AG04450 (cell line): ENCODE measurements at places on chromosomes 13 and 19. TPM values are rescaled to one million over a fixed set of nuclear protein-coding genes. Genes with fewer than 3 reads are reported as not detected.

- no peak for DNase-seq
These were observed 58.2 kb downstream of the GJA3 start for GRCh38 chr13:20102525-20103180.

SIGLEC6 gene
- not detected in 2 replicates for polyA plus RNA-seq

ERICH4 gene
- not detected in 2 replicates for polyA plus RNA-seq

APOC1 gene
- 3.4 and 4.9 TPM in 2 replicates for polyA plus RNA-seq

MUC16 gene
- not detected in 2 replicates for polyA plus RNA-seq

GRCh38 chr19:8393871-8394250, 3.7 kb downstream of the RAB11B start:
- DNase-seq = no peak

GRCh38 chr19:54172471-54173358, at the start of gene TMC4:
TSS of gene TMC4 (minus strand) at chr19:54173160. CDS start at chr19:54173117, 43 bp downstream.
- no peak for DNase-seq
